HT1080 (cell line): ENCODE measurements at places on chromosomes 3 and 15. TPM values are rescaled to one million over a fixed set of nuclear protein-coding genes. Genes with fewer than 3 reads are reported as not detected.

DNA sequence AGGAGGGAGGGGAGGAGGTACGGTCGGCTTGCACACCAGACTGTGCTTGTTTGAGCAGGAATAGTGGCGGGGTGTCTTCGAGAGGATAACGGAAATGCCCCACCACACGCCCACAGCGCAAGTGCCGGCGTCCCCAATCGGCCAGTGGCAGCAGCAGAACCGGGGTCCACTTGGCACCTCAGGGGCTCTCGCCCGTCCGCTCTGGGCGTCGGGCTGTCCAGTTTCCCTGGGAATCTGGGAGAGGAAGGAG, 53.7 kb downstream of the CCDC54 start:
- DNase-seq: no peak

CCDC14 gene
- 44.9 and 46.5 TPM in 2 replicates for total RNA-seq

ULK4 gene
- 4.8 and 6.2 TPM in 2 replicates for total RNA-seq

RASGRP1 gene
- total RNA-seq: 0.13 and 0.53 TPM in 2 replicates

GREM1 gene
- total RNA-seq: not detected in 2 replicates

CHRM5 gene
- total RNA-seq: 0.03 TPM in 1 of 2 replicates, not detected in the other

LRRC3B gene
- 0.29 and 0.47 TPM in 2 replicates for total RNA-seq
